SJCRH30 (cell line): ENCODE measurements at places on chromosomes 11 and 22.

DNA sequence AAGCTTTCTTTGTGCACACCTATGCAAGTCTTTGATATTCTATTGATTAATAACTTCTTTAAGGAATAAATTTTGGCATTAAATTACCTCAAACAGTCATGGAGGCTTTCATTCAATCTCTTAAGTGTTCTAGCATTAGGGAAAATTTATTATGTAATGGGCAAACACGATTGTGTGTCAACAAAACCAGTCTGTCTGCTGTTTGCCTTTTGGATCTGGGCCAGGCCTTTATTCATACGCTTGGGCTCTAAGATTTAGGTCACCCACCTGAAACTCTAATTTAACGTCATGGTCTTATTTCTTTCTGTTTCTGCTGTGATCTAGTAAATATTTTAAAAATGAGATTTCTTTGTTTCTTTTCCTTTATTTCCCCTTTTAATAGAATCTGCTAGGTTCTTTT, 1270.6 kb downstream of the LRRC4C start:
- no peak overlapping the region for H3K27ac ChIP-seq
- H3K4me3 ChIP-seq, result no peak overlapping the region
- H3K27me3 ChIP-seq, result 0 out of 2 replicates have a peak, but pooled peaks cover 5% of the 10 kb centered on the region
- DNase-seq, result no peak
- no peaks in the 10 kb centered on the region for H3K36me3 ChIP-seq

DNA sequence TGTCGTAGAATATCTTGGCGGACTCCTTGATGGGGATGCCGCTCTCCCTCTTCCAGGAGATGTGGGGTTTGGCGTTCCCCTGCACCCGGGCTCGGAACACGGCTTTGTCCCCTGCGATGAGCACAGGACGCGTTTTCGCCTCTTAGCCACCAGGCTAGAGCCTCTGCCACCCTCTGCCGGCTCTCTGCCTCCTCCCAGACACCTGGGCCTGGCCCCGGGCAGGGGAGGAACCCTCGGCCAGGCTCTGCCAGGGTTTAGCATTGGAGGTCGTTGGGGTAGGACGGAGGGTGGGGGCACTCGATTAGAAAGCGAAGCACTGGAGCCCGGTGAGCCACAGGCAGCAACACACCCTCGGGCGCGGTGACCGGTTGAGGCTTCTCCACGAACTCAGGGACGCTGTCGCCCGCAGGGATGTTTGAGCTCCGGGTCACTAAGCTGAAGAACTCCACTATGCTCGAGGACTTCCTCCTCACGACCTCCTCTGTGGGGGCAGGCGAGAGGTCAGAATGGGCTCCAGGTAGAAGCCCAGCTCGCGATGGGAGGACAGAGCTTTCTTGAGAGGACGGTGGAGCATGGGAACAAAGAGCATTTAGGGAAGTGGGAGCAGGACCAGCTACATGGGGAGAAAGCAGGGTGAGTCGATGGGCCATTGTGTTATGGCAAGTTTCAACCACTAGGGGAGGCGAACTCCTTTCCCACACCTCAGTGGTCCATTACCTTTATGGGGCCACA, 4.3 kb downstream of the IGSF22 start:
- no peaks in the 10 kb centered on the region for H3K36me3 ChIP-seq
- no peaks in the 10 kb centered on the region; the same call in 1 of the 2 replicates for H3K27me3 ChIP-seq
- H3K27ac ChIP-seq, result no peak overlapping the region
- no peak overlapping the region for H3K4me3 ChIP-seq
- peaks cover 21% of the 10 kb centered on the region for H3K4me1 ChIP-seq

GRCh38 chr22:34760276-34761008, 305.5 kb upstream of the ISX start:
- H3K4me3 ChIP-seq, result 0 out of 2 replicates have a peak overlapping the region, but pooled peaks have one; percentile 6
- DNase-seq, result peak; percentile 69
- H3K27me3 ChIP-seq, result no peaks in the 10 kb centered on the region
- H3K4me1 ChIP-seq, result peaks cover 20% of the 10 kb centered on the region
- H3K27ac ChIP-seq, result peak overlapping the region; percentile 90

GRCh38 chr11:27592098-27592780, 85.7 kb upstream of the LIN7C start:
- no peaks in the 10 kb centered on the region for H3K4me1 ChIP-seq
- H3K36me3 ChIP-seq, result no peaks in the 10 kb centered on the region
- H3K4me3 ChIP-seq, result no peak overlapping the region
- H3K27ac ChIP-seq, result no peak overlapping the region

- H3K4me3 ChIP-seq, result no peak overlapping the region
- no peak overlapping the region for H3K27ac ChIP-seq
- no peaks in the 10 kb centered on the region for H3K4me1 ChIP-seq
- H3K27me3 ChIP-seq, result no peaks in the 10 kb centered on the region
Measured at GRCh38 chr11:5384335-5384734, 723 bp downstream of the OR51M1 start.
